ENCODE measurements at places on chromosomes 12 and 14.

- no peak for DNase-seq
These were observed 162.1 kb downstream of the ESRRB start for GRCh38 chr14:76537906-76538647.

GRCh38 chr14:22180045-22180444 lies 409.0 kb downstream of the DAD1 start:
- DNase-seq, result no peak

DNA sequence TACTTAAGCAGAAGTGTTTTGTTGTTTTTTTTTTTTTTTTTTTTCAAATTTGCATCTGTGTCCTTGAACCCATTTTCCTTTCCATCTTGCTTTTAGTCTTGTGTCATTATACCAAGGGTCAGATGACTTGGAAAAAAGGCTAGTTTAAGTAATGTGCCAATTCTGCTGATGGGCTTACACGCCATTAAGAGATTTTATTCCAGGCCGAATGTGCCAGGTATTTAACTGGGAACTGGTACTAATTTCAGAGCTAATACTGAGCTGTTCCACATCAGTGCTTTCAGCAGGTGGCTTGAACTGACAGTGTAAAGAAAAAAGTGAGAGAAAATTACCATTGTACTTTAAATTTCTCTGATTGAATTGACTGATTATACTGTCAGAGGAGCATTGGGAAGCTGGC lies 224.9 kb downstream of the NPAS3 start:
- DNase-seq, result no peak

GRCh38 chr12:70120970-70121369 lies 122.3 kb upstream of the CNOT2 start:
- DNase-seq, result no peak

- peak; percentile 61 for DNase-seq
These were observed 30.4 kb downstream of the FRS2 start for GRCh38 chr12:69500631-69501030.

GRCh38 chr12:116599285-116600136 lies 40.3 kb downstream of the MAP1LC3B2 start:
- peak; percentile 60 for DNase-seq

DNA sequence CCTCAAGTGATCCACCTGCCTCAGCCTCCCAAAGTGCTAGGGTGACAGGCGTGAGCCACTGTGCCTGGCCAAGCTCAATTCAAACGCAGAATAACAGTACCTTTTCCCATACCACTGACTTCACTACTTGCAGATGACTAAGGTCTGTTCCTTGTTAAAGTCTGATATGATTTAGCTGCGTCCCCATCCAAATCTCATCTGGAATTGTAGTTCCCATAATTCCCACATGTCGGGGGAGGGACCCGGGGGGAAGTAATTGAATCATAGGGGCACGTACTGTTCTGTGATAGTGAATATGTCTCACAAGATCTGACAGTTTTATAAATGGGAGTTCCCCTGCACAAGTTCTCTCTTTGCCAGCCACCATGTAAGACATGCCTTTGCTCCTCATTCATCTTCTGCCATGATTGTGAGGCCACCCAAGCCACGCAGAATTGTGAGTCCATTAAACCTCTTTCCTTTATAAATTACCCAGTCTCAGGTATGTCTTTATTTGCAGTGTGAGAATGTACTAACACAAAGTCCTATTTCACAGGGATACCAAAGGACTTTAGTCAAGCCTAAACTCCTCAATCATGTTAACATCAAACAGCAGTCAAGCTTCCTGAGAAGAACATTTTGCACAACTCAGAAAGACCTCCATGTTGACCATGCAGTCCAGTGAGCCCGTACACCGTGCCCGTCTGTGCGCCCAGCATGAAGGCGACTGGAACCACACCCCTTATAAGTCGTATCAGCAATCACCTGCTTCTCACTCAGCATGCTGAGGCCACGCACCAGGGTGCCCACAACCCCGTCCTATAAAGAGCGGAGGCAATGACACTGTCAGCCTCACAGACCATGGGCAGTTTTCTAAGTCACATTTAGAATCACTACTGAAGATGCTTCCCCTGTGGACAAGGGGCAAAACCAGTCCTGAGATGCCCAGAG lies 36.9 kb downstream of the FOXN3 start:
- DNase-seq, result no peak

DNA sequence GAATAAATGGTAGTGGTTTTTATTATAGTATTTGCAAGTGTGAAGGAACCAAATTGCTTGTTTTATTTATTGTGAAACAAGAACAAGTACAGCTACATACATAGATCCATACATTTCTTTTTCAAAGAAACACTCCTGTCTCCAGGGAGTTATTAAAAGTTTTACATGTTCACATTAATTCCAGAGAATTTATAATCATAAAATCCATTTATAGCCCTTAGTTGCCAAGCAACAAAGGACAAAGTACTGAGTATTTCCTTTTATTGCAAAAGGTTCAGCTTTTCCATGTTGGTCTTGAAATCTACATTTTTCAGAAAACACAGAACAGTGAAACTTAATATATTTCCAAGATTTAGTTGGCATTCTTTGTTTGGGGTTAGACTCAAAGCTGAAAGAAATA lies 9.5 kb downstream of the MYRFL start:
- DNase-seq, result no peak

- no peak for DNase-seq
These were observed 2.9 kb downstream of the GLT1D1 start for GRCh38 chr12:128856035-128856790.

- DNase-seq, result no peak
These were observed 29.2 kb upstream of the TSPAN9 start for GRCh38 chr12:3047961-3048360.

GRCh38 chr14:101511620-101512375 lies 49.5 kb upstream of the DIO3 start:
- no peak for DNase-seq

GRCh38 chr14:103563844-103564505 lies 1.2 kb downstream of the COA8 start:
- no peak for DNase-seq

DNA sequence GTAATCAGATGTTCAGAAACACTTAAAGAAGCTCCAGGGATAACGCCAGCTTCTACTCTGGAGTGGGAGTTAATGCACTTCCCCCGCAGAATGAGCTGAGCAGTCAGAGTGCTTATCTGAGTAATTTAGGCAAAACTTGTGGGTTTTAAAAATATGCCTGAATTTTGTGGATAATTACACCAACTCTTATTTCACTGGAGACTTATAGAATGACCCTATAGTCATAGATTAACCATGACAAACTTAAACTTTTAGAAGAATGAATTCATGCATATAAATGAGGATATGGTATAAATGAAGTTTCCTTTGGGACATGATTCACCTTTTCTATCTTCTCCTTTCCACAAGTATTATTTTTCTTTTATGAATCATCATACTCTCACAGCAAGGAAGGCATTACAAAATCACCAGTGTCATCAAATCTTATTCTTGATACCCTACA lies 241.1 kb upstream of the FBXO33 start:
- DNase-seq, result peak; percentile 68

All from astrocyte (in vitro differentiated cells and primary cell).